ENCODE measurements at places on chromosomes 12 and 14.

DNA sequence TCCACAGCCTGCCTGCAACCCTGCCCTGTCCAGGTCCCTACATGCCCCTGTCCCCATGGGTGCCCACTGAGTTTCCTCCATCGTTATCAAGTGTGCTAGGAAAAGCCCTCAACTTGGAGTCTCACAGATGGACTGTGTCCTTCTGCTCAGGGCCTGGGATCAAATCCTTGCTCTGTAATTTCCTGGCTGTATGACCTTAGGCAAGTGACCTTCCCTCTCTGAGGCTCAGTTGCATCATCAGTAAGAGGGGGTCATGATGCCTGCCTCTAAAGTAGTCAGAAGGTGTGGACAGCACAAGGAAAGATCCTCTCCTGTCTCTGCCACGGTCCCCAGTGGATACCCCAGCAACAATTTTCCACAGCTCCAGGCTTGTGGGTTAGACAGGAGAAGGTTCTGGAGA is 22.2 kb downstream of the RASAL1 start:
- no peak for DNase-seq

- no peak for DNase-seq
These were observed 308.2 kb downstream of the EMP1 start for GRCh38 chr12:13504736-13505135.

DNA sequence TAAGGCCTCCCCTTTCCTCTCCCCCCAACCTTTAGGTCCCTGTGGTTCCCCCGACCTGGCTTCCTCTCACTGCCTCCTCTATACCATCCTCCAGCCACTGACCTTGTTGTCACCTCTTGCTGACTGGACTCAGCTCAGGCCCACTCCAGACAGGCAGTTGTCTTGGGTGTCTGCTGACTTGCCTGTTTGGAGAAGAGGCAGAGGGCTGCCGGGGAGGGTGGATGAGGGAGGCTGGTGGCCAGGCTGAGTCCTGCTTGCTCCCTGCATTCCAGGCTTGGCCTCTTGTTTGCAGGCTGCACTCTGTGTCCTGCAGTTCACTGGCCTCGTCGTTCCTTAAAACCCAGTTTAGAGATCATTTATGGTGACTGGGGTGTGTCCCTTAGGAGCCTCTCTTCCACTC is 31.0 kb upstream of the RD3L start:
- peak; percentile 22 for DNase-seq

- peak; percentile 42 for DNase-seq
These were observed 29.2 kb downstream of the ATF7 start for GRCh38 chr12:53596920-53597363.

GRCh38 chr14:65731933-65732506 is 319.5 kb downstream of the FUT8 start:
- no peak for DNase-seq

DNA sequence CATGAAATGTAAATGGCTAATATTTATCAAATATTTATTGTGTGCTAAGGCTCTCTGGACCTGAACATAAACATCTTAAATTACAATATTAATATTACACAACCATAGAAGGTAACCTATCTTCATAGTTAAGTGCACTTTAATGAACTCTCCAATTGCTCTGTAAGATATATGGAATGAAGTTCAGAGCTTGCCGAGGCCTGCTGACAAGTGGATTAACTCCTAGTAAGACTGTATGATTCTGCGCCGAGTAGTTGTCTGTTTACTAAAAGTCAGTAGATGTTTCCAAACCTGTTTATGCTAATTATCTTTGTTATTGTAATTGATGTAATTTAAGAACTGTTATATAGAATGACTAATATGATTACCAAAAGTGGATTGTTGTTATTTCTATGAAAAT is 77.2 kb downstream of the PTPRR start:
- DNase-seq, result no peak

DNA sequence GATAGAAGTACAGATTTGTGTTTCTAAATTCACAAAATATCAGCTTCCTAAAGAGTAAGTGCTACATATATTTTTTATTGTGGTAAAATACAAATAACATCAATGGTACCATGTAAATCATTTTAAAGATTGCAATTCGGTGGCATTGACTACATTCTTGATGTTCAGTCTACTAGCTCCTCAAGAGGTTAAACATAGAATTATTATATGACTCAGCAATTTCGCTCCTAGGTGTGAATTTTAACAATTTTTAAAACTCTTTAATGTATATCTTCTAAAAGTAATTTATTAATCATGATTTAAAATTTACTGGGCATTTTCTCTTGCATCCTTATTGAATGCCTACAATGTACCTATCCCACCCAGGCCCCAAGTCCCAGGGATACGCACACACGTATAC is 29.8 kb upstream of the OAS1 start:
- no peak for DNase-seq

GRCh38 chr12:24125280-24125679 is 175.8 kb upstream of the SOX5 start:
- DNase-seq, result no peak

DNA sequence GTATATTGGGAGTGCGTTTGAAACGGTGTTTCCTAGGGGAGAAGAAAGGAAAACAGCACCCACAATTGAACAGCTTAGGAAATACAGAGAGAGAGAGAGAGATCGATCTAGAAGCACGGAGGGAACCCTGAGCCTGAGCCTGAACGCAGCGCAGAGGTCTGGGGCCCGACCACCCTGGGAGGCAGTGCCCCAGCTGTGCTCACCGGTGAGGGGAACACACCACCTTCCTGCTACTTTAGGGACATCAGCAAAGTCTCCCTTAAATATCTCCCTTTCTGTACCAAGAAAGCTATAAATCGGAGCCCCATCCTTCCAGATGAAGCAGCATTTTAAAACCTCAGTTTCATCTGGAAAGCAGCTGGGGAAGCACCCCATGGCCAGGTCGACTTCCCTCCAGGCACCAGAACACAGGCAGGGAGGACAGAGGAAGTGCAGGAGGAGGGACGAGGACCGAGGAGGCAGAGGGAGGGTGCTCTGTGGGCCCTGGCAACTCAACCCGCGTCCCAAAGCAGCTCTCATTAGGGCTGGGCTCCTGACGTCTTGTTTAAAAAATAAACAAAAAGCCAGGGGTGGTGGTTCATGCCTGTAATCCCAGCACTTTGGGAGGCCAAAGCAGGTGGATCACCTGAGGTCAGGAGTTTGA is 12.2 kb downstream of the RIMBP2 start:
- DNase-seq, result peak; percentile 38

GRCh38 chr12:103840876-103841689 is at the start of gene NT5DC3:
Gene NT5DC3, minus strand, starts transcription at chr12:103841234. Its CDS starts 78 bp downstream, at chr12:103841156.
- peak; percentile 89 for DNase-seq

DNA sequence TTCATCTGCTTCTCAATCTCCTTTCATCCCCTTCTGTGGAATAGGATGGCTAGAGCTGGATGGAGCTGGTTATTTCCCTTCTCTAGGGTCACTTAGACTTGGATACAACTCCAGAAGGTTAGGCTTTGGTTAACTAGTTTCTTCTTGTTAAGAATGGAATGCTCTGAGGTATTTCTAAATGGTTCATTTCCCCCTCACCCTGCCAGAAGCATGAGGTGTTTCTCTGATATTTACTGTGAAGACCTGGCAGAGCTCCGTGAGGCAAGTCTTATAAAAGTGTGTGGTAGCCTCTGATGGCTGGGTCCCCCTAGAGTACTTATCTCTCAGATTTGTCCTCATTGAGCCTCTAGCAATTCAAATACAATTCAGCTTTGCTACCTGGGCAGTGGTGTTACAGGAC is 207.9 kb downstream of the SLC16A7 start:
- no peak for DNase-seq

GRCh38 chr12:25241167-25242020 is 9.3 kb downstream of the KRAS start:
- peak; percentile 66 for DNase-seq

GRCh38 chr12:87529413-87529812 is 499.8 kb downstream of the C12orf50 start:
- DNase-seq, result peak; percentile 46

DNA sequence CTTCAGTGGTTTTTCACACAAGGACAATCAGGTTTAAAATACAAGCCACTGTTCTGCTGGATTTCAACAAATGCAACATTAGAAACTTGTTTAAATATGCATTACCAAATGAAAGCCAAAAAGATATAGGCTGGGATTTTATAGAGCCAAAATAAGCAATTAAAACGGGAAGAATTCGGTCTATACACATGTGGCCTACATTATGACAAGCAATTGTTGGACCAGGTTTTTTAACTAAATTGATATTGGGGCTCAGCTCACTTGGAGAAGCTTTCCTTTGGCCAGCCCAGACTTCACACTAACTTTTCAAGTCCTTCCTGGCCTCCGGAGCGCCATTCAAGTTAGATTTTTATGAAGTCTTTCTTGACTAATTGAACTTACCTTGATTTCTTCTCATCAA is 16.9 kb upstream of the PDE3A start:
- peak; percentile 27 for DNase-seq

DNA sequence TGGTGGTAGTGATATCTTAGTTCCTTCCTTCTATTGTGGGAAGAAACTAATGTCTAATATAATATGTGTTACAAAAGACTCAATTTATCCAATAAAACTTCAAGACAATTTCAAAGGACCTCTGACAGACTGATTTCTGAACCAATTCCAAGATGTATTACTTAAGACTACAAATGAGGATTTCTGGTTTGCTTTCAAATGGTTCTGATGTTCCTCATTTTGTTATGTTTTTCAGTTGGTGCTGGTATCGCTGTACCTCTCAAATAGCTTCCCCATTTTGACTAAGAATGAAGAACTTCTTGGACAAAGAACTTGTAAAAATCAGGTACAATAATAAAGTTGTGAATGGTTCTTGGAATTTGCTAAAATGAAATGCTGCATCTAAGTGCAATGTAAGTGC is 19.4 kb upstream of the MBIP start:
- no peak for DNase-seq

GRCh38 chr12:15699886-15700285 is 89.3 kb downstream of the EPS8 start:
- no peak for DNase-seq

DNA sequence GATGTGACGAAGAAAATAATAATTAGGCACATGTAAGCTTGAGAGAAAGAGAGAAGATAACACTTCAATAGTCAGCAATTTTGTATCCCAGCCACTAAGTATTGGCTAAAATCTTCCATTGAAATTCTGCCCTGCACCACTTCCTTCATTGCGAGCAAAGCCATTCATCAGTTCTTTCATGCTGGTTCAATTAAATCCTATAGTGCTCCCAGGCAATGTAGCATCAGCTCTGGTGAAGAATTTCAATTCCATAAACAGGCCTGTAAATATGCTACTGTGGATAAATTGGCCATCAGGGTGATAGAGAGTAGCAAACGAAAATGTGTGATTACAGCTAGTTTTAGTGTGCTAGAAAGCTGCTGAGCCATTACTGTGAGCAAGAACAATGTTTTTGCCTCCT is 24.7 kb downstream of the RPL10L start:
- no peak for DNase-seq

GRCh38 chr14:92719890-92720323 is 28.5 kb downstream of the LGMN start:
- DNase-seq, result no peak

GRCh38 chr14:87199381-87199780 is 793.6 kb downstream of the GALC start:
- no peak for DNase-seq

DNA sequence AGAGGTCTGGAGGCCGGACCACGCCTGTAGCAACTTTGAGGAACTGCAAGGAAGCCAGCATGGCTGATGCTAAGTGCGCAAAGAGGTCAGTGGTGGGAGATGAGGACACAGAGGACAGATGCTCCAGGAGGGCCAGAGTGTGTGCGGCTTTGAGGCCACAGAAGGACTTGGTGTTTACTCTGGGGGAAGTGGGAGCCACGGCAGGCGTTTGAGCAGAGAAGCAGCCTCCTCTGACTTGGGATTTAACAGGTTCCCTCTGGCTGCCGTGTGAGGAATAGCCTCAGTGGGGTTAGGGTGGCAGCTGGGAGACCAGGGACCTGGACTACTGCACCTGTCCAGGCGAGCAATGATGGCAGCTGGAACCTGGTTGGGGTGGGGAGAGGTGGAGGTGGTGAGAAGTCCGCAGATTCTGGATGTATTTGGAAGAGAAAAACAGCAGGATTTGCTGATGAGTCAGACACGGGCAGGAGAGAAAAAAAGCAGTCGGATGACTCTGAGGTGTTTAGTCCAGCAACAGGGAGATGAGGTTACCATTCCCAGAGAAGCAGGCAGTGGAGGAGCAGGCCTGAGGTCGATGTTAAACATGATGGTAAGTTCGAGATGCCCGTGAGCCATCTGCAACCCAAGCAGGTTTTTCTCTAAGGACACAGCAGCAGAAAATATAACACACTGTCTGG is 143.5 kb downstream of the SCARB1 start:
- DNase-seq, result no peak

DNA sequence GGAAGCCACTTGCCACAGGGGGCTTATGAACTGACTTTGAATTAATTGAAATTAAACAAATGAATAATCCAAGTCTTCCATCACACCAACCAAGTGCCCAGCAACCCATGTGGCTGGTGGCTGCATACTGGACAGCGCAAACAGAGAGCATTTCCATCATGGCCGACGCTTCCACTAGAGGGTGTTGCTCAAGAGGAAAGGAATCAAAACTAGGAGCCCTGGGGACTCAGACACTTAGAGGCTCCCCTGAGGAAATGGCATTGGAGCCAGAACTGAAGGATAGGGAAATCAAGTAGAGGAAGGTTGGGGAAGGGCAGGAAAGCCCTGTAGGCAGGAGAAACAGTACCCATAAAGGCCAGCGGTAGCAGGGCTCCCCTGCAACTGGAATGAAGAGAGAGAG is 50.6 kb upstream of the NUAK1 start:
- DNase-seq, result peak; percentile 28

GRCh38 chr14:96902004-96902403 is 104.8 kb downstream of the VRK1 start:
- no peak for DNase-seq

GRCh38 chr12:32466986-32467711 is 67.8 kb downstream of the FGD4 start:
- no peak for DNase-seq

DNA sequence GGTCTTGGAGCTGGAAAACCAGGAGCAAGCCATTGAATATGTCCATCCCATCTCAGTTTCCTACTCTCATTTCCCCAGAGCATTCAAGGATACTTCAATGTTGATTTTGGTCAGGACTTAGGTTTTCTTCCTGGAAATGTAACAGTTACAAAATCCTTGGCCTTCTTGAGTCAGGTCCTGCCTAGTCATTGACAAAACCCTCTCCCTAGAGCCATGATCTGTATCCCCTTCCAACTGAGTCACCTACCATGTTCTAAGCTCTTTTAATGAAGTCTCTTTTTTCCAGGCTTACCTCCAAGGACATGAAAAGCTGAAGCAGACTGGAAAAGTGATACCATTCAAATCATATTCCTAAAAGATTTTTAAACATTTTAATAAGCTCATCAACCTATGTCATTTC is 549.2 kb downstream of the GALC start:
- no peak for DNase-seq

- peak; percentile 28 for DNase-seq
These were observed 67.5 kb upstream of the PRIMA1 start for GRCh38 chr14:93855737-93856136.
